Right lung (tissue), 10 donors: ENCODE measurements at places on chromosomes 5 and 9. TPM values are rescaled to one million over a fixed set of nuclear protein-coding genes. Genes with fewer than 3 reads are reported as not detected.

- DNase-seq, result no peak
Observed at GRCh38 chr9:99782962-99783718, 38.5 kb upstream of the NR4A3 start.

DNA sequence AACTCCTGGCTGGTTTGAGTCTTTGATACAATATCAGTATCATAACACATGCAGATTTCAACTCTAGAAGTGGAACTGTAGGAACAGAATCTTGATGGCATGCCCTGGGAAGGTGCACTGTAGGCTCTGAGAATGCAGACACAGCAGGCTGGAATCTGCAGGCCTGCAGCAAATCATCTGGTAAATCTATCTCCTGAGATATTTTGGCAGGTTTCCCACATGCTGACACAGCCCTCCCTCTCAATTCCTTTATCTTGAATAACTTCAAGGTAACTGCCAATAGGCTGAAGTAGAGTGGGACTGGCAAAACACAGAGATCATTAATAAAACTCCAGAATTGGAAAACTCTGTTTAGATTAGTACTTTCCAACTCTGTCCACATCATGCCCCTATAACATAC, 177.8 kb upstream of the PCSK5 start:
- DNase-seq, result no peak

DNA sequence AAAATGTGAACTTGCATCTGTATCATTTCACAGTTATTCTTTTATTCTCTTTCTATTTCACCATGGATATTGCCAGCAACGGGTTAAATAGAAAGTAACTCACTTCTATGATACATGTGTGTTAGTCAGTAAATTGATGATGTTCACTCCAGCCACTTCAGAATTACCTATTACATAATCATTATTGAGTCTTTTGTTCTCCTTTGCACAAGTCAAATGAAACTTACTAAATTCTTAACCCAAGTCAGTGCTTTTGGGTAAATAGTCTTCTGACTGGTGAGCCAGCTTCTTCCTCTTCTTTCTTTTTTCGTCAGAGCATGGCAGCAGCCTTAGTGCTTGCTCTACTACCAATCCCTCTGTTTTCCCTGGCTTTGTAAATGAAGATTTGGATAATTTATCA, 344.3 kb downstream of the RAB3C start:
- no peak for DNase-seq

The OBP2B gene
- not detected for polyA plus RNA-seq

DNA sequence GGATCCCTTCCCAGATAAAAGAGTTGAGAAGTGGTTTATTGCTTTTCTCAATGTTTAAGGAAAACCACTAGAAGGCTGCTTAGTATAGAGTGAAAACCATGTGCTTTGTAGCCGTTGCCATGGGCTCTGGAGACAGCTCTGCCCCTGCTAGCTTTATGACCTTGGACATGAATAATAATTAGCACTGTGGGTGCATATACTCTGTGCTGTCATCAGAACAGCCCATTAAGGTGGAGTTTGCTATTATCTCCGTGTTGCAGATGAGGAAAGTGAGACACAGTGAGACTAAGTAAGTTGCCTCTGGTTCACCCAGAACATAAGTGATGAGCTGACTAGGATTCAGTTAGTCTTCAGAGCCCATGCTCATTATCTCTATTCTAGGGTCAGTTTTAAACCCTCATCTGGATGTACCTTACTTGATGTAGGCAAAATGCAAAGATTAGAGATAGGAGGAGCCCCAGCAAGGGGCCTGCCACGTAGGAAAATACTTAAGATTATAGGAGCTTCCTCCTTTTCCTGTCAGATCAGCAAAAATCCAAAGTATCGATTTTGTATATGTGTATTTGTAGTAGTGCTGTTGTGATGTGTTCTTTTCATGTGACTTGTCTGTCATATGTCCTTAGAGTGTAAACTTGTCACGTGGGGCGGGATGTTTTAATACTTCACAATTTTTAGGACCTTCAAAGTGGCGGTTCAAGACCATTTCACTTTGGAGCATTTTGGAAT, 102.5 kb downstream of the TLE4 start:
- DNase-seq, result no peak

The LECT2 gene
- polyA plus RNA-seq, result 0.79 TPM

DNA sequence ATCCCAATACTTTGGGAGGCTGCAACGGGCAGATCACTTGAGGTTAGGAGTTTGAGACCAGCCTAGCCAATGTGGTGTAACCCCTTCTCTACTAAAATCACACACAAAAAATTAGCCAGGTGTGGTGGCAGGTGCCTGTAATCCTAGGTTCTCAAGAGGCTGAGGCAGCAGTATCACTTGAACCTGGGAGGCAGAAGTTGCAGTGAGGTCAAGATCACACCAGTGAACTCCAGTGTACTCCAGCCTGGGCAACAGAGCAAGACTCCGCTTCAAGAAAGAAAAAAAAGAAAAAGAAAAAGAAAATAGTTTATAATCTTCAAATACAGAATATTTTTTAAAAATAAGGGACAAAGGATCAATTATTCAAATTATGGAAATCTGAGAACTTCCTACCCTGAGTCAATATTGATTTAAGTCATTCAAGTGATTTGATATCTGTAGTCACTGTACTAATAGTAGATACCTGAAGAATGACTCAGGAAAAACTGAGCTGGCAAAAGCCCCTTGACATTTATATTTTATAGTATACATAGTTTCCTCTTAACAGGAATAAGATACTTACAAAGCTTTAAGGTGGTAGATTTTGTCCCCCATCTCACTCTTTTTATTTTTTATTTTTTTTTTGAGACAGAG, 61.8 kb downstream of the PTBP3 start:
- DNase-seq, result no peak

The DMRT3 gene
- not detected for polyA plus RNA-seq

- no peak for DNase-seq
Observed at GRCh38 chr9:112332214-112332613, 1.2 kb downstream of the PTBP3 start.

- DNase-seq, result no peak
Observed at GRCh38 chr5:174876-175465, 16.3 kb upstream of the LRRC14B start.

GRCh38 chr5:43680286-43680685, 77.3 kb downstream of the NNT start:
- DNase-seq, result no peak

The DBH gene
- 1.1 TPM for polyA plus RNA-seq

The SNAPC4 gene
- polyA plus RNA-seq, result 12.9 TPM

The RASGRF2 gene
- polyA plus RNA-seq, result 2.1 TPM
